Cardiac muscle cell (in vitro differentiated cells and primary cell): ENCODE measurements at places on chromosomes 6 and 20. TPM values are rescaled to one million over a fixed set of nuclear protein-coding genes. Genes with fewer than 3 reads are reported as not detected.

DNA sequence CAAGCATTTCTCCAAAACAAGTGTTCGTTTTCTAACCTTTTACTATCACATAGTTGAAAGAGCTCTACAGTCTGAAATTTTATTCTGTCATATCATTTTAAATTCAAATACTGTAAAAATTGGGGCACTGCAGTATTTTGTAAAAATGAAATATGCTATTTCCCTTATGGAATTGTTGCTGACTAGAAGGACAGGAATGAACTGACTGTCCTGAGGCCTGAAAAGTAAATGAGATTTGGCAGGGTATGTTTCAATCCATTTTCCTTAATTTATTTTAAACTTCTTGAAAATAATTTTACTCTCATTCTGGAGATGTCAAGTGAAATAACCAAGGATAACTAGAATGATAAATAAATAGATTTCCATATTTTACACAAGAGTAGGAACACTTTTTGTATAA is 11.9 kb upstream of the PNRC1 start:
- DNase-seq = no peak

- DNase-seq = peak; percentile 76
Measured at GRCh38 chr6:165632194-165632593, 30.8 kb downstream of the PDE10A start.

DNA sequence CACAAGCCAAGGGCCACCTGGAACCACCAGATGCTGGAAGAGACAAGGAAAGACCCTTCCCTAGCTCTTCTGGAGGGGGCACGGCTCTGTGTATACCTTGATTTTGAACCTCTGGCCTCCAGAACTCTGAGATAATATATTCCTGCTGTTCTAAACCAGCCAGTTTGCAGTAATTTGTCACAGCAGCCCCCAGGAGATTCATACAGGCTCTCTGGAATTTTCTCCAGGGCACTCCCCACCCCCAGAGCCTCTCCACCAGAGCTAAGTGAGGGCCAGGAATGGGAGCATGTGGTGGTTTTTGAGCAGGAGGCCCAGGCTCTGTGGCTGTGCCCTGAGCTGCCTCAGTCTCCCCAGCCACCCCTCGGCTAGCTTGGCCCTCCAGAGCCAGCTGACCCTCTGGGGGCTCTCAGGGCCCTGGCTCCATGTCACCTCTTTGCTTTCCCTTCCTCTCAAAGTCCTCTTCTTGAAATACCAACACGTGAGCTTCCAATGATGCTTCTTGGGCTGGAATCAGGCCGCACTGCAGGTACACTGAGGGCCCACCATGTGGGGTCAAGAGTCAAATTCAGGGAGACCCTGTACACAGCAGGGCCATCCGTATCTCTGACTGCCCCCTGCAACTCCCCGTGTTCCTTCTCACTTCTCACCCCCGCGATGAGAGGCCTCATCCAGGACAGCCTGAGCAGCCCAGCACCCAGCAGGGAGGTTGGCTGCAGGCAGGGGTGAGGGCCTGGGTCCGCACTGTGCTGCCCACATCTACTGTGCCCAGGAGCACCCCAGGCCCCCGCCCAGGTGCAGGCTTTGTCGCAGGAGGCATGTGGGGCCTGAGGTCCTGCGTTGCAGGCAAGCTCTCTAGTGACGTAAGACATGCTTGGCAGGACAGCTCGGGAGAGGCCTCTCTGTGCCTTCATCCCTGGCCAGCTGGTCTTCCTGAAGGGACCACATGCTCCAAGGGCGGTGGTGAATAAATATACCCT is 155.5 kb downstream of the ANKRD60 start:
- DNase-seq = no peak

GRCh38 chr6:156794546-156795354 is 17.6 kb downstream of the ARID1B start:
- no peak for DNase-seq

DNA sequence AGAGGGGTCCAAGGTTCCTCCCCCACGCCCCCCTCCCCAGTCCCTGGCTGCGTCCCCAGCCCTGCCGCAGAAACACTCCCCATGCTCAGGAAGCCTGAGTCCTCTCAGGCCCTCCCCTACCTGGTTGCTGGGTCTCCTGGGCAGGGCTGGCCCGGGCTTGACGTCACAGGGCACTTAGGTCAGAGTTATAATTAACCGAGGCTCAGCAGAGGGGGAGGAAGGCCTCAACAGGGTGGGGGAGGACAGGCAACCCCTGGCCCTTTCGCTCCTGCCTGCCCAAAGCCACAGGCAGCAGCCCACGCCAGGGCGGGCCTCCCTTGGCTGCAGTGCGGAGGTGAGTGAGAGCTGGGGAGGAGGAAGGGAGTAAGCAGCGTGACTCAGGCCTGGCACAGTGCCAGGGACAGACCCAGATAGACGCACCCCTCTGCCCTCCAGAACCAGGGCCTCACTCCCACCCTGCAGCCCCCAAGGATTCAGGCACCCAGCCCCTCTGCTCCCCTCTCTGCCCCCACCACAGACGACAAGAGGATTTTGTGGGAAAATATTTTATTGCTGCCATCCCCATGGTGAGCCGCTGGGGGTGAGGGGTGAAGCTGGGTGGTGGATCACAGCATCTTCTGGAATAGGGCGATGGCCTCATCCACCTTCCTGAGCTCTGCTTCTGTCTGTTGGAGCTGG is at the start of gene VWA7:
VWA7 (minus strand) TSS at position 340 of the 678 bp plus-strand sequence. CDS start 549 bp downstream, outside the sequence.
- peak; percentile 94 for DNase-seq

DNA sequence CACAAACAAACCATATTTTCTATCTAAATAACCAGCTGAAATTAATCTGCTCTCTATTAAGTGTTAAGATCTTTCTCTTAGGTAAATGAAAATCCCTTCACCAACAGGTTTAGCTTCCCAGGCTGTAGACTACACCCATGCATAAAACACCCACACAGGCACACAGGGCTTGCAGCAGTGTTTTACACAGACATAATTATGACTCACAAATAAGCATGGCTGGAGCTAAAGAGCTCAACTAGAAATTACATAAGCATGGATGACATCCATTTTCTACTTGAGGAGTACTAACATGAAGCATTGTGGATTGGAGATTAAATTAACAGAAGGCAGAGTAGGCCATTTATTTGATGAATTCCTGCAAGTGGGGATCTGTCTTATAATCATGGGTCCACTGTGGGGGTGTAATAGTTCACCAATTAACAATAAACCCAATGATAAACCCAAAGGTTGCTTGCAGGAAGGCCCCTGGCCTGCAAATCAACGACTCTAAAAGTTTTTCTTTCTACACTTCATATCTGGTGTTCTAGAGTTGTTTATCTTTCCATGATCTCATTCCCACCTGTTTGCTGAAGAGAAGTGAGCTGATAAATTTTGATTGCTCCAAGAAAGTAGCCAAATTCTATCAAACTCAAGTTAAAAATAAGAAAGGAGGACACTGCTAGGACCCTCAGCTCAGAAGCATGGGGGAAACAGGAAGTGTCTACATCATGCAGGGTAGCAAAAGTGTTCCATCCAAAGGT is 33.8 kb upstream of the E2F3 start:
- no peak for DNase-seq

- DNase-seq = no peak
Measured at GRCh38 chr20:42419814-42420532, 769.7 kb downstream of the PTPRT start.

- DNase-seq = no peak
Measured at GRCh38 chr6:79821859-79822258, 125.5 kb downstream of the ELOVL4 start.

DNA sequence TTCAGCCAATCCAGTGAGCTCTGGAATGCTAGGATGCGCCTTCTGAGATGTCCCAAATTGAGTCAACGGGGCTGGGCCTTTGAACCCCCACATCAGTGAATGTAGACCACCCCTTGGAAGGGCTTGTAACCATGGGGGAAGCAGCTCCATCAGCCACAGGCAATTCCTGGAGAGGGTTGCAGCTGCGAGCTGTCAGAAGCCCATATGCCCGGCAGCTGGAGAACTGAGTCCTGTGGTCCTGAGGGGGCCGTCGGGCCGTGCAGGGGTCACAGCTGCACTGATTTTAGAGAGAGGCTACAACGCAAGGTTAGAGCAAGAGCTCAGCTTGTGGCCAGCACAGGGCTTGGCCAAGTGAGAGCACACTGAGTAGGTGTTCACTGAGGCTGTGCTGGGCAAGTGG is 121.3 kb downstream of the TOX2 start:
- no peak for DNase-seq

- peak; percentile 50 for DNase-seq
Measured at GRCh38 chr20:38926934-38927616, 858 bp downstream of the FAM83D start.

DNA sequence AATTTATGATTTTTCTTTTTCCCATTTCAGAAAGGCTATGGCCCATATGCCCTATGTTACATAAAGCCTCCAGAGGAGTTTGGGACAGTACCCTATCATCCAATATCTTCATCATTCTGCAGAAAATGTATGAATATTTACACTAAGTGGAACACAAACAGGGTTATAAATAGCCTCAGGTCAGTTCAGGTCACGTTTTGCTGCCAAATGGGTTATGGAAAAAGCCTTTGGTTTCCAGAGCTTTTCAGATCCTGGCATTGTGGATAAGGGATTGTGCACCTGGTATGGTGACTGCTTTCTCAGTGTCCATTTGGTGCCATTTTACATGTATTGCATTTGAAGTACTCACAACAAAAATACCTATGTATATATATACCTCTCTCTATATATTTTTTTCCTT is 29.4 kb downstream of the UTRN start:
- DNase-seq = no peak

DNA sequence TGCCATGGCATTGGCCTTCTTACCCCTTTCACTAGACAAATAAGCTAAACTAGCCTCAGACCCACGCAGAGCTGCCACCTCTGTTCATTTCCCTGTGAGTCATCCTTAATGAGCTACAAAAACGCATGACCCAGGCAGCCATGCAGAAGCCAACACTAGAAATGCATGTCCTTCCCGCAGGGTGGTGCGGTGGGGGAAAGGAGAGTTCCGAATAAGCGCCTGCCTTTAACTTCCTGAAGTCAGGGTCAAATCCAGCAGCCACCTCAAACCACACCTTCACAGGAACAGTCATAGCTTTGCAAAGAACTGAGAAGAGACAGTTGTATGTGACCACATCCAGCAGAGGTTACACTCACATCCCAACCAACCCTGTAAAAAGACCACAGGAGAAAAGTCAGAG is 40.4 kb downstream of the IRF4 start:
- DNase-seq = no peak

DNA sequence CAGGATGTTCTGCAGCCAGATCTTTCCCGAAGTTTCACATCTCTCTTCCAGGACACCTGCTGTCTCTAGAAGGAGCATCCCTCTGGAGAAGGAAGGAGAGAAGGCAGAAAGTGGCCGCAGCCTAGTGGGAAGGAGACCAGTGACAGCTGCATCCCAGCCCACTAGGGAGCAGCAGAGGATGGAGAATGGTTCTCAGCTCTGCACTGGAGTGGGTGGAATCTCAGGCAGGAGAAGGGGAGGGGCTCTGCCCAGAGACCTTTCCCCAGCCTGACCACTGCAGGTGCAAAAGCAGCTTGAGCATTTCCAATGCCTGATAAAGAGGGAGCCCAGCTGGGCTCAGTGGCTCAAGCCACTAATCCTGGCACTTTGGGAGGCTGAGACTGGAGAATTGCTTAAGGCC is 32.3 kb downstream of the NCR2 start:
- DNase-seq = peak; percentile 85

DNA sequence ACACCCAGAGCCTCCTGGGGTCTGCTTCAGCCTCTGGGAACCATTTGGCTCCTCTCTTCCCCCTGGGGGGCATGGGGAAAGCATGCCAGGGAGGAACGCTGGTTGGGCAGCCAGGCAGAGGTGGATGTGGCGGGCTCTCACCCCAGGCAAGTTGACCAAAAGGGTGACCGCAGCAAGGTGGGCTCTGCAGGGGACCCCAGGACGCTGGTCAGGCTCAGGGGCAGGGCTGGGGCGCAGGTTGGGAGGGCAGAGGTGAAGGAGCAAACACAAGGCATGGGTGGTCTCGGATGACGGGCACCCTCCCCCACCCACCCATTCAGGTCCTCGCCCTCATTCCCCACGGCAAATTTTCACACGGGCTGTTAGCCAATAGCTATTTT is 30.2 kb upstream of the MRGBP start:
- DNase-seq = no peak

DNA sequence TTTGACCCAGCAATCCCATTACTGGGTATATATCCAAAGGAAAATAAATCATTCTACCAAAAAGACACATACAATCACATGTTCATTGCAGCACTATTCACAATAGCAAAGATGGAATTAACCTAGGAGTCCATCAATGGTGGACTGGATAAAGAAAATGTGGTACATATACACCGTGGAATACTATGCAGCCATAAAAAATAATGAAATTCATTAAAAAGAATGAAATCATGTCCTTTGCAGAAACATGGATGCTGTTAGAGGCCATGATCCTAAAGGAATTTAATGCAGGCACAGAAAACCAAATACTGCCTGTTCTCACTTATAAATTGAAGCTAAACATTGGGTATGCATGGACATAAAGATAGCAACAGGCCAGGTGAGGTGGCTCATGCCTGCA is 61.9 kb upstream of the BMP6 start:
- DNase-seq = no peak

- DNase-seq = no peak
Measured at GRCh38 chr20:48411245-48411644, 416.6 kb downstream of the PREX1 start.

DNA sequence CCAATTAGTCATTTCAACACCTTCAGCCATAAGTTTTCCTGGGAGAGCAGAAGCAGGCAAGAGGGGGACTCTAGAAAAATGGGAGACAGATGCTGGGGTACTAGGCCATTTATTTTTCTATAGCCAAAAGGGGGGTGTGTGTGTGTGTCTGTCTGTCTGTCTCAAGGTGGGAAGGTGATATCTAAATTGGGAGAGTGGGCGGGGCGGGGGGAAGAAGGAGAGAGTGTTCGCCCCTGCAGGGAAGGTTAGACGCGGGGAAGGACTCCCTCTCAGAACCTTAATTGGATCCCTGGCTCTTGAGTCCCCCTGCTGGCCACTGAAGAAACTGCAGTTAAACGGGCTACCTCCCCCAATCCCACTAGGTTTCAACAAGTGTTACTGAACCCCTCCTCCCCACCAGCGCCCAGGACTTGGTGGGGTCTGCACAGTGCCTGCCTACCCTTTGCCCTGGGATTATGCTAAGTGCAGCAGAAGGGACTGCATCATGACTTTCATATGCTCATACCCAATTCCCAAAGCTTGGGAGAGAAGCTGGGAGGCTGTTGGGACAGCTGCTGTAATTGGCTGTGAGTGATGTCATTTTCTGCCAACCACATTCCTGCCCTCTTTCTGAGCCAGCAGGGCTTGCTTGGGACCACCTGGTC is 45.8 kb downstream of the FOXP4 start:
- peak; percentile 67 for DNase-seq

GRCh38 chr6:125884634-125885371 is 71.8 kb upstream of the HINT3 start:
- DNase-seq = no peak

Gene PRL
- total RNA-seq = not detected in 2 replicates

Gene ASIP
- not detected in 2 replicates for total RNA-seq

Gene OXT
- not detected in 2 replicates for total RNA-seq

Gene PRDM13
- not detected in 2 replicates for total RNA-seq

Gene SLC22A16
- not detected in 2 replicates for total RNA-seq

Gene PTCRA
- not detected in 2 replicates for total RNA-seq

Gene HLA-DRB5
- not detected in 2 replicates for total RNA-seq

Gene CGA
- total RNA-seq = 0.53 TPM in 1 of 2 replicates, not detected in the other

Gene TCF19
- total RNA-seq = 3.7 and 7.0 TPM in 2 replicates
